Fibroblast of lung (primary cell): ENCODE measurements at places on chromosomes 13 and 19. TPM values are rescaled to one million over a fixed set of nuclear protein-coding genes. Genes with fewer than 3 reads are reported as not detected.

ZNF728 gene
- not detected in 2 replicates for polyA plus RNA-seq

PBX4 gene
- polyA plus RNA-seq = 0.39 and 1.2 TPM in 2 replicates

LILRA1 gene
- not detected in 2 replicates for polyA plus RNA-seq

SLC17A7 gene
- polyA plus RNA-seq = 0.06 and 0.08 TPM in 2 replicates

ZNF534 gene
- 0.05 and 0.06 TPM in 2 replicates for polyA plus RNA-seq

DNA sequence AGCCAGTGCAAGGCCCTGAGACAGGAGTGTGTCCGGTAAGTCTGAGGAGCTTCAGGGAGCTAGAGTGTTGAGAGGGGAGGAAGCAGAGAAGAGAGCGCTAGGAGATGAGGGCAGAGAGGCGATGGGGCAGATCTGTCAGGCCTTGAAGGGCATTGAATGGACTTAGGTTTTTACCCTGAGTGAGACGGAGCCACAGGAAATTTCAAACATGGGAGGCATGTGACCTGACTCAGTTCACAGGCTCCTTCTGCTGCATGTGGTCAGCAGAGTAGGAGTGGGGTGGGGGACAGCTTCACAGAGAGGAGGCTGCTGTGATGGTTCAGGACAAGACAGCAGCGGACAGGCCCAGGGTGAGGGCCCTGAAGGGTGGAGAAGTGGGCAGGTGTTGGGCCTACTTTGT is 2.5 kb upstream of the FAM98C start:
- peak; percentile 44 for DNase-seq

GRCh38 chr13:32113532-32113931 is 82.0 kb downstream of the FRY start:
- no peak for DNase-seq

- peak; percentile 78 for DNase-seq
Observed at GRCh38 chr13:40440990-40441820, 225.2 kb downstream of the FOXO1 start.

- peak; percentile 97 for DNase-seq
Observed at GRCh38 chr13:100875392-100876043, 200.9 kb upstream of the TMTC4 start.

DNA sequence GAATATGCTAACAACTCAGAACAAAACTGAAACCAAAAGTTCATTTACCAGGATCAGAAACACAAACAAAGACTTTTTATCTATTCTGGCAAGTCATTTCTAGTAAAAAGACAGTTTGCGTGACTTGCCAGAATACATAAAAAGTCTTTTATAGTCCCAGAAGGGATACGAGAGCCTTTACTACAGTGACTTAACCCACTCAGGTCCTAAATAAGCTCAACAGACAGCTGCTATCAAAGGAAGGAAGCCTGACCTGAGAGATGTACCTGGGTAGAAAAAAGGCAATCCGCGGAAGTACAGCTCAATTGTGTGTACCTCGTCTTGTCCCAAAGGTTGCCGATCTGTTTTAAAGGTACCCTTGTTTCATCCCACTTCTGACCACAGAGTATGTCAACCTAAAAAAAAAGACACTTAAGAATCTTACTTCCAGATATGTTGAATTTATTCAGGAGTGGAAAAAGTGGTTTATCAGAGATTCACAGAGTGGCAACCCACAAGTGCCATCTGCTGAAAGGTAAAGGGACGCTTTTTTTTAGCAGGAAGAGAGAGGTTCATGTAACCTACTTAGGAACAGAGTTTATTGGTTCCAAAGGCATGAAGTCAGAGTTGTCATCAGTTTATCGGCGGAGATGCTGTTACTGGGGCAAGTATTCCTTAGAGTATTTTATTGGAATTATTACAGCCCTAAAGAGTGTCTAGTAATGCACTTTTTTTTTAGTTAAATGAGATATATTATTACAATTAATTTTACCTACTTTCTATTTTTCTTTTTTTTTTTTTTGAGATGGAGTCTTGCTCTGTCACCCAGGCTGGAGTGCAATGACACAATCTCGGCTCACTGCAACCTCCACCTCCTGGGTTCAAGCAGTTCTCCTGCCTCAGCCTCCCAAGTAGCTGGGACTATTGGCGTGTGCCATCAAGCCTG is 69.7 kb upstream of the C1QTNF9B start:
- DNase-seq = peak; percentile 28

DNA sequence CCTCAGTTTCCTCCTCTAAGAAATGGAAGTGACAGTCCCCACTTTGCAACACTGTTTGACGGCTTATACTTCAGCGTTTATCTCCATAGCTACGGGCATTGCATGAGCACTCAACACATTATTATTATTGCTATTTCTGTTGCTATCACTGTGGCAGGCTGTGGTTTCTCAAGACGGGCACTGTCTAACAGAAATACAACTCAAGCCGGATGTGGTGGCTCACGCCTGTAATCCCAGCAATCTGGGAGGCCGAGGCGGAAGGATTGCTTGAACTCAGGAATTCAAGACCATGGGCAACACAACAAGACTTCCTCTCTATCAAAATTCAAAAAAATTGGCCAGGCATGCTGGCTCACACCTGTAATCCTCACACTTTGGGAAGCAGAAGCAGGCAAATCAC is 4.9 kb upstream of the ZSWIM4 start:
- peak; percentile 68 for DNase-seq

DNA sequence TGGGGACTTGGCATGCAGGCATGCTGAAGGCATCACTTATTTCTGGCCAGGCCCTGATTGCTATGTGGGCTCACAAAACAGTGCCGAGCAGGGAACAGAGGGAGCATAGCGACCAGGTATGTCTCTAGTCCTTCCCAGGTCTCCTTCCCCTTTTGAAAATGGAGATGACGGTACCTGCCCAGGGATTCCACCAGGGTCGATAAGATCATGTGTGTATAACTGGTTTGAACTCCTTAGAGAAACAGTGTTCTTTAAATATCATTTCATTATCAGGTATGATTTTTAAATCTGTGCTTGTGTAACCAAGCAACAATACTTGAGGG is 280.6 kb downstream of the FOXO1 start:
- DNase-seq = no peak

- DNase-seq = no peak
Observed at GRCh38 chr13:61415749-61416148, at the start of gene PCDH20. Gene PCDH20 (minus strand): TSS chr13:61415849. CDS start chr13:61415158, 691 bp downstream.

- DNase-seq = no peak
Observed at GRCh38 chr13:72561791-72562190, 165.6 kb downstream of the MZT1 start.

DNA sequence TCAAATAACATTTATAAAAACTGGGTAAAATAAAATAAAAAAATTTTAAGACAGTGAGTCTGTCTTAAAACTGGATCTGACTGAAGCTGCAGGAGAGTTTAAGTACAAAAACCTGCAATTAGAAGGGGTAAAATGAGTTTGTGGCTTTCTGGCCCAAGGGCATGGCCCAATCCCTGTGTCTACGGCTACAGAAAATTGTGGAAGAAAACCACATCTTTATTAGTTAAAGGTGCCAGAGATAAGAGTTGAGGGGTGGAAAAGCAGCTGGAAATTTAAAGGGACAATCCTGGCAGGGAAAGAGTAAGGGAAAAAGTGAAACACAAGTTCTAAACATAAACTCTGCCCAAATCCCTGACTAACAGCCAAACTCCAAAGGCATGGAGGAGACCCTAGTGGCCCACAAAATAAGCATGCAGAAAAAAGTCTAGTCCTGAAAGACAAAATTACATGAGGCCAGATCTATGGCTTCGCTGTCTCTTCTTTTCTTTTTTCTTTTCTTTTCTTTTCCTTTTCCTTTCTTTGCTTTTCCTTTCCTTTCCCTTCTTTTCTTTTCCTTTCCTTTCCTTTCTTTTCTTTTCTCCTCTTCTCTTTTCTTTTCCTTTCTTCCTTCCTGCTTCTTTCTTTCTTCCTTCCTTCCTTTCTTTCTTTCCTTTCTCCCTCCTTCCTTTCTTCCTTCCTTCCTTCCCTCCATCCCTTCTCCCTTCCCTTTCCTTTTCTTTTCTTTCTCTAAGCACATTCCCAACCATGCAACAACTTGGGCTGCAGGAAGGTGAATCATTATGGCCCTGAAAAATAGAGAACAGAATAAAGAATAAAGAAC is 23.5 kb upstream of the DLEU7 start:
- DNase-seq = no peak

- peak; percentile 37 for DNase-seq
Observed at GRCh38 chr13:111034811-111035210, 80.3 kb upstream of the ARHGEF7 start.

GRCh38 chr13:66659701-66660467 is 570.3 kb downstream of the PCDH9 start:
- peak; percentile 40 for DNase-seq

- no peak for DNase-seq
Observed at GRCh38 chr13:76687467-76687866, 198.7 kb downstream of the KCTD12 start.

DNA sequence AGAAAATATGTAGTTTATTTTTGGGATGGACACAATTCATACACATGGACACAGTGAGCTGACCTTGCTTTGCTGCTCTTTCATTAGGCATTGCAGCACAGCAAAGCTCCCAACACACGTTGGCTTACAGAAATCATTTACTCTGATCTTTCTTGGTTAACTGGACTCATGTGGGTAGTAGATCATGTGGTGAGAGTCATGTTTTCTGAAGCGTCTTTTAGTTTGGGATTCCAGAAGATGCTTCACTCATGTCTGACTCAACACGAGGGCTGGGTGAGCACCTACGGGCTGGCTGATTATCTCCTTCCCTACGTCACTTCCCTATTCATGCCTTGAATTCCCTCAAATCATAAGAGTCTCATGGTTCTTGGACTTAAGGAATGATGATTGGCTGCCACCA is 12.1 kb upstream of the LGALS16 start:
- DNase-seq = no peak

DNA sequence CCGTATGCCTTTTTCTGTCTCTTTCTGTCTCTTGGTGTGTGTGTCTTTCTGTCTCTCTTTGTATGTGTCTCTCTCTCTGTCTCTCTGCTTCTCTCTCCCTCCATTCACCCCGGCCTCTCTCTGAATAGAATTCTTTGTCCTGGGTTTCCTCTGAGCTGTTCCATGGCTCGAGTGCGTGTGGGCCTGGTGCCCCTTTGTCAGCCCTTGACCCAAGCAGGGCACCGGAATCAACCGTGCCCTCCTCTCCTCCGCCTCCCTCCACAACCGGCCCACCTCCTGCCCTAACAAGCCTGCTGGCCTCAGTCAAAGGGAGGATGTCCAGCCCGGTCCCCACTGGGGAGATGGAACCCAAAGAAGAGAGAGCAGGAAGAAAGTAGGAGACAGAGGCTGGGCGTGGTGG is 3.2 kb downstream of the AXL start:
- DNase-seq = no peak

DNA sequence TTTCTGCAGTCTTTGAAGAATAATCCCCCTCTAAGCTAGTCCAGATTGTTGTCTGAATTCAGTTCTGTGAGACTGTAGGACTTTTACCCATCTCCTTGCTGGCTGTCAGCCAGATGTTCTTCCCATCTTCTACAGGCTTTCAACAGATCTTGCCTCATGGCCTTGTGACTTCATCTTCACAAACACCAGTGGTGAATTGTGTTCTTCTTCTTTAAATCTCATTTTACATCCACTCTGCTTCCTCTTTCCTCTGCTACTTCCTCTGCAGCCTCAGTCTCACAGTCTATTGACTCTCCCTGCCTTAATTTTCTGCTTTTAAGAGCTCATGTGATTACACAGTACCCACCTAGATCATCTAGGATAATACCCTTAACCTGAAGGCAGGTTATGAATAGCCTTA is 859.0 kb upstream of the SLITRK1 start:
- no peak for DNase-seq

DNA sequence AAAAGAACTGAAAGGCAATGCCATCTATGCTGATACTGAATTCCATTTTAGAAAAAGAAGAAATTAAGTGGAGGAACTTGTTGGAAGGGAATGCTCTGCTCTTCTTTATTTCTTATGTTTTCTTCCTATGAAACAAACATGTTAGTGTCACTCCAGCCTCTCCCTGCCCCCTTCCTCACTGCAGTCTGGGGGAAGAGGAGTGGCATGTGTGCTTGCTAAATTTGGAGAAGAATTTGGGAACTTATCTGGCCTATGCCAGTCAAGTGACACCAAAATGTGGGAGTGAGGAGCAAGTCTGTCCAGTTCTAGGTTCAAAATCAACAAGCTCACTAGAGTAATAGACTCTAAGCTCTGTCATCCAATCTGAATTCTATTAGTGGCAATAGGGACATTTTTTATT is 214.6 kb downstream of the RBM26 start:
- no peak for DNase-seq

GRCh38 chr19:16608290-16608739 is 19.7 kb downstream of the MED26 start:
- DNase-seq = peak; percentile 91

GRCh38 chr19:17070912-17071311 is 4.3 kb downstream of the HAUS8 start:
- DNase-seq = no peak

DNA sequence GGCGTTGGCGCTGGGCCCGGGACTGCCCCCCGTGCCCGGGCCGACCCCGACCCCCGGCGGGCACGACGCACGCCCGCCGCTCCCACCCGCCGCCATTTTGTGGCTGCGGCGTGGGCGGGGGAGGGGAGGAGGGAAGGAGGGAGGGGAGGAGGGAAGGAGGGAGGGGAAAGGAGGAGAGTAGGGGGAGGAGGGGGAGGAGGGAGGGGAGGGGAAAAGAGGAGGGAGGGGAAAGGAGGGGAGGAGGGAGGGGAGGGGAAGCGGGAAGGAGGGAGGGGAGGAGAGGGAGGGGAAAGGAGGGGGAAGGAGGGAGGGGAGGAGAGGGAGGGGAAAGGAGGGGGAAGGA is at the start of gene BTBD2:
TSS of gene BTBD2 (minus strand) at position 107 of the 343 bp plus-strand sequence. CDS start at position 96, 11 bp downstream.
- DNase-seq = peak; percentile 94

DNA sequence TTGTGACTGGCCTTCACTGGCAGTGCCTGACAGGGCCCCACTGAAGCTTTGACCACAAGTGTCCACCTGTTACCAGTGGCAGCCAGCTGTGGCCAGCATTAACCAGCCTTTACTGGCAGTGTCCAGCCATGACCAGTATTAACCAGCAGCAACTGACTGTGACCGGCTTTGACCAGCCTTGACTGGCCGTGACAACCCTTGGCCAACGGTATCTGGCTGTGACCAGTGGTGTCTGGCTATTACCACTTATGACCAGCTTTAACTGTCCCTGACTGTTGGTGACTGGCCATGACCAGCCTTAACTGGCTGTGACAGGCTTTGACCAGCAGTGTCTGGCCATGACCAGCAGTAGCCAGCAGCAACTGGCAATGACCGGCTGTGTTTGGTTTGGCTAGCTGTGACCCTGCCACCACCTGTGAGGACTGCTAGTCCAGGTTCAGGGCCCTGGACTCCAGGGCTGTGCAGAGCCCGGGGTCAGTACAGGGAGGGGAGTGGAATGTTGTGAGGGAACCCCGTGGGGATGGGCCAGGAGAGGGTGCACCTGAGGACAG is 32.2 kb downstream of the CKM start:
- no peak for DNase-seq

DNA sequence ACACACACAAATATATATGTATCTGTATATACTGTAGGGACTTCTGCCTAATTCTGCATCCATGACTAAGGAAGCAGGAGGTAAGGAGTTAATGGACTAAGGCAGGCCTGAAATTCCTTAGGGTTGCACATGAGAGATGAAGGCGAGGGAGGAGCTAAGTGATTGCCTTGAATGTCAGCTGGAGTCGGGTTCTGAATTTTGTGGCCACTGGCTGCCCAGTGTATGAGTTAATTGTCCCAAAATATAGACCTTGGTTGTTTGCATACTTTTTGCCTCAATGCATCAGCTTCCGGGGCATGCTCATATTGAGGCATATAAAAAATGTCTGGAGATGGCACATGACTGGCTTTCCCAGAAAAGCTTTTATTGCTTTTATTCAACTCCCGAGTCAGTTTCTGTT is 245.5 kb downstream of the TDRD3 start:
- DNase-seq = no peak
